Stimulated activated CD4-positive, alpha-beta T cell treated with anti-CD3 and anti-CD28 coated beads, Interleukin-1b, Interleukin-23, amount 100 ng/mL, for 1 hour (primary cell): ENCODE measurements at places on chromosomes 3 and 15.

DNA sequence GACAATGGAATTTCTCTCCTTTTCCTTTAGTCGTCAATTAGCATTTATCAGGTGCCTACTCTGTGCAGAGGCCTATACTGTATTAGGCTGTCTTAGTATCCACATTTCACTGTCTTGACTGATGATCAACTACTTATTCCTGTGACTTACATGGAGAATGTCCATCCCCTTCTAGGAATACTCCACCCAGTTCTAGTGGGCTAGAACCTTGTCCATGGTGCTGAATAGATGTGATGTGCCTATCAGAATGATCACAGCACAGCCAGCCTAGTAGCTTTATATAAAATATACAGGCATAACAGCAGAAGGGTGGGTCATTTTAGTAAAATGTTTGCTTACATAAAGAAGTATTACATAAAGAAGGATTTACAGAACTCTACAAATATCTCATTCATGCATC is 621.4 kb downstream of the PDCD6IP start:
- DNase-seq, result no peak

- DNase-seq, result no peak
These were observed 16.0 kb downstream of the ANKRD63 start for GRCh38 chr15:40266828-40267304.

DNA sequence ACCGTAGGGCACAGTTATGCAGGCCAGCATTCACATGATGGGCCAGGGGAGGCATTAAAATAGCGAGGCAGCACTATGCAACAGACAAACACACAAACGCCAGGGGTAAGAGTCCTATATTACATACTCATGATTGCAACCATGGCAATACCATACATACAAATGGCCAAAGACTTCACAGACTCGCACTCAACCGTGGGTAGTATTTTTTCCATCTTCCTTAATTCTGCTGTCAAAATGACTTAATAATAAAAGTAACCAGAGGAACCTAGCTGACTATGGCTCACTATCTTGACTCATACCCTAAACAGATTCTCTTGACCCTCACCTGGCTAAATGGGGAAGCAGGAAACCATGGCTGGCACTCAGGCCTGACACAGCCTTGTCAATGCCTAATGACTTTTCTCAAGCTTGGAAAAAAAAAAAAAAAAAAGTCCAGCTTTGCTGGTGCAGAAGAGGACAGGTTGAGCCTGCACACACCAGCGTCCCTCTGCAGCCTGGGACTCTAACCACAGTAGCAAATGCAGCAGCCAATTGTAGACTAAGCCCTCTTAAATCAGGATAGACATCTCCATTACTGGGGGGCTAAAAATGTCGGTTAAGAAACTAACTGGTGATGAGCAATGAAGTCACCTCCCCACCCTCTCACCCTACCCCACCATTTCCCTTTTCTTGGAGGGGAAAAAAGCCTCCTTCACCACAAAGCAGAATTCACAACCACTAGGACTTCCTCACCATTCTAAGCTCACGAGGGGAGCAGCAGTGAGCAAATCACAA is 23.1 kb downstream of the CCDC12 start:
- DNase-seq, result no peak

DNA sequence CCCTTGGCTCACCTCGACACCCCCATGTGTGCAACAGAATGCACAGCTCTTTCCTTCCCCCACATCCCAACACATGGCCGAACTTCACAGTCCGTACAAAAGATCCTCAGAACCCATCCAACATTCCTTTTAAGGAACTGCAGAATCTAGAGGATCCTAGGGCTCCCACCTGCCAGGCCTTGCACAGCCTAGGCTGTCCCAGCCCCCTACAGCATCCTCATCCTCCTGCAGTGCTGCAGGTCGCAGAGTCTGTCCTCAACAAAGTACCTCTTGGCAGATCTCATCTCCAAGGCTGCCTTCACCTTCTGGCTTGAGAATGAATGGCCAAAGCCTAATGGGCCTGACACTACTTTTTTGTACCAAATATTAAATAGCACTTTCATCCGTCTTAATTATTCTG is 19.8 kb downstream of the PRR23E start:
- DNase-seq, result no peak

DNA sequence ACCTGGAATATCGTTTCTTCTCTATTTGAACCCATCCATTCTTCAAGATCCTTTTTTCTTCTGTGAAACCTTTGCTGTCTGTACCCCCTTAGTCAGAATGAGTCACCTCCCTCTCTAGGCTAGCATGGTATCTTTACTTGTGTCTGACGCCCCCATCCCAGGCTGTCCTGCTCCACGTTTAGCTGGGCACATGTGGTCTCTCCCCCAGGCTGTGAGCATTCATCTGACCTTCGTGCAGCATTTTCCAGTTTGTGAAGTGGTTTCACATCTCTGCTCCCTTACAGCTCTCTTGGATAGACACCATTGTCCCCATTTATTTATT is 14.3 kb upstream of the TLE3 start:
- DNase-seq, result no peak

DNA sequence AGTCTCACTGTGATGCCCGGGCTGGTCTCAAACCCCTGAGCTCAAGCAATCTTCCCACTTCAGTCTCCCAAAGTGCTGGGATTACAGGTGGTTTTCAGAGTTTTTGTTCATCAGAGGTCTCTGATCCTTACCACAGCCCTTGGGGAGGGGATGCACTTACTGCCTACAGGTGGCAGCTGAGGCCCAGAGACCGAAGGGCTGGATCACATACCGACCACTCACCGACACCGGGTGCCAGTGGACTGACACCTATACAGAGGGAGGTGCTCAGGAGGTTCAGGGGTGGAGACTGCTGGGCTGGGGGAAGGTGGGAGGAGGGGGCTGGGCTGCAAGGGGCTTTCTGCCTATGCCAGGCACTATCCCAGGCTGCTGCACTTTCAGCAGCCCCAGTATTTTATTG is 19.5 kb downstream of the DUSP7 start:
- DNase-seq, result no peak

DNA sequence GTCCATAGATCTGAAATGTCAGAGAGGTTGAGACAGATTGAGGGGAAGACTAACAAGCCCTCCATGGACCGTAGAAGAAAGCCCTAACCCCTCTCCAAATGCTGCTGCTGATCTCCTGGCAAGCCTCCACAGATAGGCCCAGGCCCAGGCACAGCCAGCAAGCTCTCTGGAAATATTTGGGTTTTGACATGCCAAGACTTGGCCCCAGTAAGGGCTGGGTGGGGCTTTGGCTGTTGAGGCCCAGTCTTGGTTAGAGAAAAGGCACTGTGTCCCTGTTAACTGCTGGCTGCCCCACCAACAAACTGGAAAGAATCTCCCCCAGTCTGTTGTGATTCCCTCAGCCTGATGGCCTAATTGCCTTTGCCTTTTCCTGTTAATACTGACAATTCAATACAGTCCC is 208.8 kb upstream of the CTDSPL start:
- DNase-seq, result no peak

GRCh38 chr15:95897651-95898050 is 432.8 kb upstream of the NR2F2 start:
- DNase-seq, result no peak

DNA sequence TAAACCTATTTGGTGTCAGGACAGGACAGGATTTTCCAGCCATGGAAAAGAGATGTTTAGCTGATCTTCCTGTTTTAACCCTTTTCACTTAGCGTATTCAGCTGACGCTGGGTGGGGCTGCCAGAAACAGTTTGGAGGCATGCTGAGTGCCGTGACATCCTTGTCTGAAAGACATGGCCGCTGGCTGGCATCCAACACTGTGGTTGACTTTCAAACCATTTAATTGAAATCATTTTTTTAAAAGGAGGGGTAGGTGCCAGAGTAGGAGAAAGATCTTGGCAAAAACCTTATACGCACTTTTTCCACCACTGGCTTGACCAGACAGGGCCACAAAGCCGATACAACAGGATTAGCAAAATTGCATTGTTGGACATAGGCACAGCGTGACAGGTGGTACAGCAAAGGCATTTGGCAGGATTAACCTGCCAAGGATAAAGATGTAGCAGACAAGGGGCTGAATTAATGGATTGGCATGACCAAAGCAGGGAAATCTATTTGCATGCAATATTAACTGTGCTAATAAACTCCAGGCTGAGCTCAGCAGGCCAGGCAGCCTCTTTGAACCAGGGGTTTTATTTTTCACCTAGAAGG is 131.8 kb upstream of the TOPAZ1 start:
- DNase-seq, result no peak

- peak; percentile 60 for DNase-seq
These were observed at the start of gene TMED3 for GRCh38 chr15:79310985-79311900. TMED3 (plus strand) TSS chr15:79311112; CDS start chr15:79311250, 138 bp downstream.

GRCh38 chr15:88747111-88747510 is 56.1 kb upstream of the ACAN start:
- no peak for DNase-seq

GRCh38 chr3:59611649-59612443 is 562.0 kb upstream of the CFAP20DC start:
- no peak for DNase-seq

- DNase-seq, result no peak
These were observed 35.5 kb upstream of the PLXNA1 start for GRCh38 chr3:126947429-126947828.

GRCh38 chr15:56367156-56367555 is 1.9 kb downstream of the TEX9 start:
- no peak for DNase-seq

DNA sequence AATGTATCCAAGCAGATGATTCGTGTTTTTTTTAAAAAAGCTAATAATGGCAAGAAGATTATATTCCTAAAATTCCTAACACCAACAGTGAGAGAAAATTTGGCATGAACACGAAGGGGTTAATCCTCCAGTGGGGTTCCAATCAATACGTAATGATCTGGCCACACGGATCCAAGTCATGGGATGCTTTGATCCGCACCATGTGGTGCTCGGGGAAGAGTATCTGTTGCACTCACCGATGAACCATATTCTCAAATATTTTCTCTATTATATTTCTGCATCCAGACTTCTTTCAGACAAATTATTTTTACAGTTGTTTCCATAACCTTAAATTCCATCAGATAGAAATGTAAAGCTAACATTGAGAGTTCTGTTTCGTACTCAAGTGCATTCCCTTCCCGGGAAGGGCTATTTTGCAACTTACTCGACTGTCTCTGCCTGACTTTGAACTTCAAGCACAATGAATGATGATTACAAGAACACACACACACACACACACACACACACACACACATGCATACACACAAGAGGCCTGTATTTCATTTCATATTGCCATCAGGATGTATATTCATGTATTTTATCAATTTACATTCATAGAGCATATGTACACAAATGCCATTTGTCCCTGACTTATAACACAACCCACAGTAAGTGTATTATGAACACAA is 567.2 kb downstream of the FOXP1 start:
- DNase-seq, result no peak

DNA sequence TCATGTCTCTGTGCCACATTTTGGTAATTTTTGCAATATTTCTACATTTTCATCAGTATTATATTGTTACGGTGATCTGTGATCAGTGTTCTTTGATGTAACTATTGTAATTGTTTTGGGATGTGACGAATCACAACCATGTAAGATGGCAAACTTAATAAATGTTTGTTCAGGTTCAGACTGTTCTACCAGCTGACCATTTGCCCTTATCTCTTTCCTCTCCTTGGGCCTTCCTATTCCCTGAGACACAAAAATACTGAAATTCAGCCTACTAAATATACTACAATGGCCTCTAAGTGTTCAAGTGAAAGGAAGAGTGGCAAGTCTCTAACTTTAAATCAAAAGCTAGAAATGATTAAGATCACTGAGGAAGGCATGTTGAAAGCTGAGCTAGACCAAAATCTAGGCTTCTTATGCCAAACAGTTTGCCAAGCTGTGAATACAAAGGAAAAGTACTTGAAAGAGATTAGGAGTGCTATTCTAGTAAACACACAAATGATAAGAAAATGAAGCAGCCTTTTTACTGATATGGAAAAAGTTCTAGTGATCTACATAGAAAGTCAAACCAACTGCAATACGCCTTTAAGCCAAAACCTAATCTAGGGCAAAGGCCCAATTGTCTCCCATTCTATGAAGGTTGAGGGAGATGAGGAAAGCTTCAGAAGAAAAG is 952.8 kb downstream of the ROBO1 start:
- no peak for DNase-seq

DNA sequence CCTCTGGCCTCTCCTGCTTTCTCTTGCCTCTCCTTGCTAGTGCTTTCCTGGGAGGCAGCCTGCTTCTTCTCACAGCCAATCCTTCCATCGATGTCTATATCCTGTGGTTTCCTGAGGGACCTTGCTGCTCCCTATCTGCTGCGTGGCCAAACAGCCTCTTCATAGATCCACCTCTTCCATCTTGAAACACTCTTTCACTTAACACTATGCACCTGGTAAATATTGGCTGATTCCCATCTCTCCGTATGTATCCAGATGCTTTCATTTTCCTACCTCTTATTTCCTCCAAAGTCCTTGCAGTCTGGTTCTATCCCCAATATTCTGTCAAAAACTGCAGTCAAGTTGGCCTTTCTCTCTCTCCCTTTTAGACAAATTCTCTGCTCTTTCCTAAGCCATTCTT is 205.2 kb upstream of the CFAP20DC start:
- no peak for DNase-seq

DNA sequence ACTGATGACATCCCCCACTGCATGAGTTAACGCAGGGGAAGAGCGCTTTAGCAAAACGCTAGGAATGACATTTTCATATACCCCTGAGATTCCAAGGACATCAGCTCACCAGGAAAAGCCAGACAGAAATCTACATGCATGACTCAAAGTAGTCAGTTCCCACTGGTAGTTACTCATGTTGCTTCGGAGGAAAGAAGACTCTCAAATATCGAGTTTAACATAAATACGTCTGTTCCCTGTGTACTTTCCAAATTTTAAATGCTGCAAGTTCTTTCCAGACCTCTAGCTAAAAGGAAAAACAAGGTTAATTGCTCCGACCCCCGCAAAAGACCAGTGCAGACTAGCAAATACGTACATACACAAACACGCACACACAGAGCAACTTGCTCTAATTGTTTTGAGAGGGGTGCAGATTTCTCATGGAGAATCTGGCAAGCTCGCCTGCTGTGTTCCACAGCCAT is 115.4 kb upstream of the PRICKLE2 start:
- no peak for DNase-seq

DNA sequence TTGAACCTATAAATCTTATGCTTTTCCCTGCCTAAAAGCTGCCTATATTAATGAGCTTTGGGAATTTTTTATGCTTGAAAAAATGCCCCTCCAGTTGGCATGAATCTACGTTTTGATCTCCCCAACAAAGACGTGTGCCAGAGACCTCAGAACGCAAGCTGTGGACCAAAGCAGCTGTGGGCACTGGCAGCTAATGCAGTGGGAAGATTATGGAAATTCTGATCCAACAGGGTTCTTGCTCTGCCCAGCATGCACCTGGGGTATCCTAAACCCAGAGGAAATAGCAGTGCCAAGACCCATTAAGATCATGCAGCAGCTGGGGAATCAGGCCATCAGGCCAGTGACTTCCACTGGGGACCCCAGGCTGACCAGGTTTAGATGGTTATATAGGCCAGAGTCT is 423.0 kb downstream of the ZBBX start:
- DNase-seq, result no peak
